Activated T-cell treated with anti-CD3 and anti-CD28 coated beads, Interleukin-2, amount 50 U/mL, for 1 hour (primary cell): ENCODE measurements at places on chromosomes 12 and 14.

GRCh38 chr12:78208092-78208491 lies 377.4 kb downstream of the NAV3 start:
- no peak for DNase-seq

- DNase-seq = no peak
These were observed 178.6 kb downstream of the SNAPC1 start for GRCh38 chr14:61940666-61941420.

DNA sequence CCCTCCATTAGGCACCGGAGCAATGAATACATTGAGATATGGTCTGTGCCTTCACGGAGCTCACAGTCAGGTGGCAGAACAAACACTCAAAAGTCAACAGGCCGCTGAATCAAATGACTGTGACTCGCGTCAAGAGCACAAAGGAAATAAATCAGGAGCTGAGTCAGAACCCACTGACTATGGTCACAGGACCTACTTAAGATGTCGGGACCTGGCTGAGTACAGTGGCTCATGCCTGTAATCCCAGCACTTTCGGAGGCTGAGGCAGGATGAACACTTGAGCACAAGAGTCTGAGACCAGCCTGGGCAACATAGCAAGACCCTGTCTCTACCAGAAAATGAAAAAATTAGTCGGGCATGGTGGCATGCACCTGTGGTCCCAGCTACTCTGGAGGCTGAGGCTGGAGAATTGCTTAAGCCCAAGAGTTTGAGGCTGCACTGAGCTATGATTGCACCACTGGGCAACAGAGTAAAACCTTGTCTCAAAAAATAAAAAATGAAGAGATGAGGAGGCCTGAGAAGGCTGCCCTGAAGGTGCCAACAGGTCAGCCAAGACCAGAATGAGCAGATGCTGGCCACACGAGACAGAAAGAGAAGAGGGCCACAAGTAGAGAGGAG lies 19.9 kb downstream of the TMEM233 start:
- DNase-seq = no peak

DNA sequence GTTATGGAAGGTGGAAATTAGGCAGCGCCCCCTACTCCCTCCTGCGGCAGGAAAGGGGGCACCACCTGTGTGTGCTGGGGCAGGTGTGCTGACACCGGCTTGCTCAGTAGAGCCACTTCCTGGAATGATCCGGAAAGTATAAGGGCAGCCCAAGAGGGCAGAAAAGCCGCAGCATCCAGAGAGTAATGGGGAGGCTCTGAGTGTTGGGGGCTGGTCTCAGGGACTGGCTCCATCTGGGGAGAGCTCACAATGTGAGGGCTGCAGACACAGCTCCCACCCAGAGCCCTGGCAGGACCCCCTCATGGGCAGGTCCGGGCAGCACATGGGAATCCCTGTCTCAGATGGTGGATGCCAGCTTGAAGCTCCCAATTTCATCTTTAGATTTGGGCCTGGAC lies 187.6 kb upstream of the C14orf180 start:
- peak; percentile 37 for DNase-seq

- no peak for DNase-seq
These were observed 91.2 kb downstream of the RGS6 start for GRCh38 chr14:72023128-72024042.

- no peak for DNase-seq
These were observed 83.4 kb downstream of the GTF2A1 start for GRCh38 chr14:81137316-81137715.

GRCh38 chr12:93921521-93921920 lies 226.9 kb upstream of the PLXNC1 start:
- DNase-seq = no peak

GRCh38 chr12:108479364-108480070 lies 35.6 kb upstream of the FICD start:
- no peak for DNase-seq
